DMS79 (cell line): ENCODE measurements at places on chromosomes 3 and 15.

- DNase-seq: no peak
Measured at GRCh38 chr3:42721690-42722089, 19.1 kb upstream of the HHATL start.

DNA sequence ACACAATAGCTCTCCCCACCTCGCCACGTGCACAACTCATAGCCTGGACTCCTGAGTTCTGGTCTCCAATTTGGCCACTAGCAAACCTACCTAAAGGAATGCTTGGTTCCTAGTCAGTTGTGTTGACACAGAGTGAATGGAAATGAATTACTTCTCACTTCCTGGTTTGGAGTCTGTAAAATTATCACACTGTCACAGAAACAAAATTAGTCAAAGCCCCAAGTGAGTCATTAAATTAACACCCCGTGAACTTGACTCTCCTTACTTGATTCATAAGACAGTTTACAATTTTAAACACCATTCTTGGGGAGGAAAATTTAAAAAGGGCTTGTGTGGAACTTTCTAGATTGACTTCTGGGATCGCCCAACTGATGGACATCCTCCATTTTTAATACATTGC lies 276.2 kb upstream of the CTNNB1 start:
- no peak for DNase-seq

DNA sequence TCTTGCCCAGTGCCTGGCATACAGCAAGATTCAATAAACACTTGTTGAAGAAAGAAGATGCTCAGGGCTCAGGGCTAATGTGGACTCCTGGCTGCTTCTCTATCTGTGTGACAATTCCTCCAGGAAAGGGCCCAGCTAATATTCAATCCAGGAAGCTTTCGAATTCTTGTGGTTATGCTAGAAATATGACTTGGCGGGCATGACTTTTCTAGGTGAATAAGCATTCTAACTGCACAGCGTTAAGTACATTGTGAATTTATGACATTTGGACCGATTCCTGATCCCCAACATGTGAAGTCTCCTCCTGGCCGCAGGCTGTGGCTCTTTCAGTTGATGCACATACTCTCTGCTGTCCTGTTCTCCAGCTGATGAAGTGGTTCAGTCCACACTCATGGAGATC lies 117.0 kb downstream of the IMPG2 start:
- no peak for DNase-seq

- no peak for DNase-seq
Measured at GRCh38 chr3:8996681-8997121, 33.4 kb upstream of the RAD18 start.

GRCh38 chr3:12343047-12343501 lies 54.2 kb downstream of the PPARG start:
- DNase-seq: no peak
